ENCODE measurements at places on chromosomes 16 and 17. TPM values are rescaled to one million over a fixed set of nuclear protein-coding genes. Genes with fewer than 3 reads are reported as not detected.

The FNDC8 gene
- not detected for polyA plus RNA-seq

DNA sequence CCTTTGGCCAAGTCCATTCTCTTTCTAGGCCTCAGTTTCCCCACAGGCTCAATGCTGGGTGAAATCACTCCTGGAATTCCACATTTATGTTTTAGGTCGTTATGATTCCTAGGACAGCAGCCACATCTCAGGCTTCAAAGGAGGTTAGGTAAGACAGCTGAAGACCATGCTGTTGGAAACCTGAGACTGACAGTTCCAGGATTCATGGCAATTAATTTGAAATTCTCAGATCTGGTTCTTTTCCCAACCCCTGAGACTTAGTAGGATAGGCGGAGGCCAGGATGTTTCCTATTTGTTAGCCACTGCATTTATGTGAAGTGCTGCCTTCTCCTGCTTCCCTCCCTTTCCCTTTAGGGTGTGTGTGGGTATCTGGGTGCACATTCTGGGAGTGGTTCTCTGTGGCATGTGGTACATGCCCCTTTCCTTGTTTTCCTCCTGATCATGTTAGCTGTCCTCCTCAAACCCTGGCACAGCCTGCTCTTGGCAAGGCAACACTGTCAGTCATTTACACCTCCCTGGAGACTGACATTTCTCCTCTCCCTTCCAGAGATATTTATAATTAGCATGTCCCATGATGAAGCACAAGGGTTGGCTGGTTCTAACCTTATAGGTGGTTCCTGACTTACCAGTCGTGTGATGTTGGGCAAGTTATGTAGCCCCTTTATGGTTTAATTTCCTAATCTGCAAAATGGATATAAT lies 91.4 kb upstream of the SALL1 start:
- DNase-seq = no peak

The CSH2 gene
- polyA plus RNA-seq = not detected

The STX1B gene
- polyA plus RNA-seq = 2.7 TPM

DNA sequence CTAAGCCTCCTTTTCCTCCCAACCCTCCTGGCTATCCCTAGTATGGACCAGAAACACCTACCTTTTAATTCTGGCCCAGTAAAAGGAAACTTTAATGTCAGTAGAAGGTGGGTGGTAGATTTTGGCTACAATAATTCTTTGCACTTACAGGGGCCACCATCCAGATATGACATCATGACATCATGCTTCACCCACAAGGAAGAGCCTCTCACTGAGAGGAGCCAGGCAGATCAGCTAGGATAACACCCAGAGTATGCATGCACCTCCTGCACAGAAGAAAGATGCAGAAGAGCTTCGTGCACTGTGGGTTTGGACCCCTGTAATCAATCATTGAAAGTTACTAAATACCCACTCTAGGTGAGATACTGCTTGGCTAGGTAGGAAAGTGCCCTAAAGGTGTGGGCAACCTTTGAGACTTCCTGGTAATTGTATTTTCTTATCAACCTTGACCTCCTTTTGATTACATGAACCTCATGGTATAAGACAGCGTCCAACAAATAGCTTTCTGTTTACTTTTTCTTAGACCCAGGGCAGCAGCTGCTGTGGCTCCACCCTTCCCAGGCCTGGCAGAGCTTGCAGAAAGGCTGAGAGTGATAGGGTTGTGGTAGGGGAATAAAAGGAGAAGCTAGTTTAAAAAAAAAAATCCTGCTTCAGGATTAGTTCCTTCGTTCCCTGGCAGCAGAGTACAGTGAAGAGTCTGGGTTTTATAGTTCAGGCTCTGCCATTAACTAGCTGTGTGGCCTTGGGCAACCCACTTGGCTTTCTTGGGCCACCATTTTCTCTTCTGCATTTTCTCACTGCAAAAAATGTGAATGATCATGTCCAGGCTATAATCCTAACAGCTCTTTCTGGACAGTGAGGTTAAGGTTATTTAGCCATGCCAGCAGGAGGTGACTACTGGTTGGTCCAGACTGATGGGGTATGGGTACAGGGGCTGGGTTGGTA lies 6.2 kb downstream of the MAP3K14 start:
- DNase-seq = no peak

DNA sequence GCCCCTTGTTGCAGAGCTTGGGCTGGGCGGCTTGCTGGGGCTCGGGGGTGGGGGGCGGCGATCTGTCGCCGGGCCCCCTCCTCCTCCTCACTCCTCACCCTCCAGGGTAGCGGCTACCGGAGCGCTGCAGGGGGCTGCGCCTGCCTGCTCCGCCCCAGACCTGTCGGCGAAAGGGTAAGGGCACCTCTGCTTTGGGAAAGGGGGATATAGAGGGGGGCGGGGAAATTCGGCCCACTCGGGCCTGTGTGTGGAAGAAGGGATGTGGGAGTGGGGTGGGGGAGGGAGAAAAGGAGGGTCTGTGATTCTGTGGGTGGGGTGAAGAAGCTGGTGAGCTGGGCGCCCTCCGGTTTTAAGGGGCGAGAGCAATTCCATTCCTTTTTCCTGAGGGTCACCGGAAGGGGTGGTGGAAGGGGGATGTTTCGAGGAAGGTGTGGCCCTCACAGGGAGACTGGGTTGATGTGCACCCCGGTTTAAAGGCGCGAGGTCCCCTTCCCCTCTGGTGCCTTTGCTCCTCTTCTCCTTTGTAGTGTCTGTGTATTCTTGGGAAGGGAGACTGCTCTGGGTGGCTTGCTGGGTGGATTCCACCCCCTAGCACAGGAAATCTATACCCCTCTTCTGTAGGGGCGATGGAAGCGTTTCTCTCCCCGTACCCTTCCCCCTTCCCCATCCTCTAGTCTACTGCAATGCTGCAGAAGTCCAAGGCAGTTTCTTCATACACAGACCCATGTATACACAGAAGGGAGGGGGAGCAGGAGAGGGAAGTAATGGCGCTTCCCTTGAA lies 878 bp downstream of the TAOK1 start:
- peak; percentile 62 for DNase-seq

The UBE2O gene
- 9.7 TPM for polyA plus RNA-seq

GRCh38 chr17:74959826-74960515 lies 12.6 kb downstream of the HID1 start:
- no peak for DNase-seq

The SYCE1L gene
- 16.6 TPM for polyA plus RNA-seq

The CIBAR2 gene
- polyA plus RNA-seq = not detected

DNA sequence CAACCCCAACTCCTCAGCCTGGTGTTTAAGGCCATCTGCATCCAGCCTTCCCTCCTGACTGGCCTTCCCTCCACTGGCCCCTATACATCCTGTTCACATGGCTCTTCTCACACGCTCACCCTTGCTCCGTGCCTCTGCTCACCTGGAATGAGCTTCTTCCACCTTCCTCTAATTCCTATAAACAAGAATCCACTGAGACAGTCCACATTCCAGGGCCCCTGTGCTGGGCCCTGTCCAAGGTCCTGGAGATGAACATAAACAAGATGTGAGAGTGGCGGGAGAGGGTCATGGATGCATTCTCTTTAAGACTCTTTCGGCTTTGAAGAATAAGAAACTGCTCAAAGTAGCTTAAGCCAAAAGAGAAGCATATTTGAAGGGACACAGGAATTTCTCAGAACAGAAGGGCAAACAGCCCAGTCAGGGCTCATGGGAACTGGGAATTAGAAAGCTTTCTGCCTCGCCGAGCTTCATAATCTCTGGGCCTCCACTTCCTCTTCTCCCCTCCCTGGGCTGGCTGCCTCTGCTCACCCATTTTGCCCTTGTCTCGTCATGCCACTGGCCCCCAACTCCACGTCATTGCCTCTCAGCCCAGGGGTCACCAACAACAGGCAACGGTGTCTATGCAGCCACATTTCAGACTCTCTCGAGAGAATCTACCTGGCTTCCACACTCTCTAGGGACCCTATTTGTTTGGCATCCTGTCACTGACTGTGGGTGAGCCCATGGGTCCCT lies 13.5 kb downstream of the SPPL2C start:
- DNase-seq = peak; percentile 83

- no peak for DNase-seq
Measured at GRCh38 chr16:19936441-19936840, 51.8 kb upstream of the GPRC5B start.

- no peak for DNase-seq
Measured at GRCh38 chr17:21233581-21234347, 19.4 kb downstream of the NATD1 start.

The SAMD14 gene
- polyA plus RNA-seq = 3.1 TPM

DNA sequence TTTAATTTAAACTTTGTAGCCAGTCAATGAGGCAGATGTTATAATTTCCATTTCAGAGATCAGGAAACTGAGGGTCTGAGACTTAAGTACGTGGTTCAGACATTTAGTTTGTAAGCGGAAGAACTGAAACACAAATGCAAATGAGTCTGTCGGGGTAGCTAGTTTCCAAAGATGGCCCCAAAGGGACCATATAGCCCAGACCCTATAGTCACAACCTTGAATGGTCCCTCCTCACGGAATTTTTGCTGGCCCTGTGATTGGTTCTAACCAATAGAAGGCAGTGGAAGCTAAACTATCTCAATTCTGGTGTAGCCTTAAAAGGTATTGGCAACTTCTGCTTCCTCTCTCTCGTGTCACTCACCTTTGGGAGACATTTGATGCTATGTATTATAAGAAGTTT lies 7.5 kb upstream of the BCO1 start:
- no peak for DNase-seq

- no peak for DNase-seq
Measured at GRCh38 chr16:56865394-56866062, 521 bp downstream of the SLC12A3 start.

GRCh38 chr16:28326881-28327610 lies 34.7 kb downstream of the SBK1 start:
- peak; percentile 63 for DNase-seq

- DNase-seq = no peak
Measured at GRCh38 chr16:75584108-75584507, 17.9 kb downstream of the GABARAPL2 start.

The CLUH gene
- 54.4 TPM for polyA plus RNA-seq

- no peak for DNase-seq
Measured at GRCh38 chr16:71520550-71520949, 5.7 kb upstream of the CHST4 start.

DNA sequence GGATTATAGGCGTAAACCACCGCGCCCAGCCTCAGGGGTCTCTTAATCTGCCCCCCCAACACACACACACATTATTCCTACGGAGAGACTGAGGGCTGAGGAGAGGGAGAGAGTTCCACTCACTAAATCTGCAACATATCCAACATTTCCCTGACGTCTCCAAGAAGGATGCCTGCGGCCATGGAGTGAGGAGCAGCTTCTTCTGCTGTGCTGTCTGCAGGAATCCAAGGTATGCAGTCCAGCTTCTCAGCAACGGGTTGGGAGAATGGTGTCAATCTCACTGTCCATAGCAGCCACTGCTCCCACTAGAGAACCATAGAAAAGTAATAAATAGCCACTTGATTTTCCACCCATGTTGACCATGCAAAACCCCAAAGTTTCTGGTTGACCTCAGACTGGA lies 5.1 kb upstream of the PLXDC1 start:
- no peak for DNase-seq

DNA sequence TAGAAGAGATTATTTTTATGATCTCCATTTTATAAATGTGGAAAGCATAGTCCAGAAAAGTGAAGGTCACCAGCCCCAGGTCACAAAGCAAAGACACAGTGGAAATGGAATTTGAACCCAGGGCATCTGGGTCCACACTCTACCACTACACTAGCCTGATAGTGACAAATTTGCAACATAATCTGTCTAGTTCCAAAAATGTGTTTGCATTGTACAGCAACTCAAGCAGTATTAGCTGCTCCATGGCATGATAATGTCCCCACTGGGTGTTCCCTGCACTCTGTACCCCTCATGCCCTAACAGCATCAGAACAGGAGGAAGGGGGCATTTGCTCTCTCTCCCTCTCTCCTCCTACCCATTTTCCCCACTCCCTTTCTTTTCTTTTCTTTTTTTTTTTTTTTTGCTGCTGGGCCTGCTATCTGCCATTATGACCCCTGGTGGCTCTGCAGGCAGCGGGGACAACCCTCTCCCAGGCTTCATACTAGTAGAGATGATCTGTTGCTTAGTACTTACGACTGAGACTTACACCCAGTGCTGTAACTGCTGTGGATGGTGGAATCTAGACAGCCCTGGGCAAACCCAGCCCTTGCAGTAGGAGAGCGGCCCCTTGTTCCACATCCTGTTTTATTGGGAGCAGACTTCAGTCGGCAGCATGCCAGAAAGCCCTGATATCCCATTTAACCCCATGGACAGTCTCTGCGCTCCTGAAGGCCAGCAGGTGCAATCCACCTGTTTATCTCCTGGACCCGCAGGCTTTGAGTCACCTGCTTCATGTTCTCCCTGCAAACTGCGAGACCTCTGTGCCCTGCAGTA lies 306.3 kb downstream of the SOX9 start:
- peak; percentile 81 for DNase-seq

- DNase-seq = no peak
Measured at GRCh38 chr16:88781140-88782077, 3.6 kb downstream of the PIEZO1 start.

The SMIM5 gene
- polyA plus RNA-seq = 6.8 TPM

DNA sequence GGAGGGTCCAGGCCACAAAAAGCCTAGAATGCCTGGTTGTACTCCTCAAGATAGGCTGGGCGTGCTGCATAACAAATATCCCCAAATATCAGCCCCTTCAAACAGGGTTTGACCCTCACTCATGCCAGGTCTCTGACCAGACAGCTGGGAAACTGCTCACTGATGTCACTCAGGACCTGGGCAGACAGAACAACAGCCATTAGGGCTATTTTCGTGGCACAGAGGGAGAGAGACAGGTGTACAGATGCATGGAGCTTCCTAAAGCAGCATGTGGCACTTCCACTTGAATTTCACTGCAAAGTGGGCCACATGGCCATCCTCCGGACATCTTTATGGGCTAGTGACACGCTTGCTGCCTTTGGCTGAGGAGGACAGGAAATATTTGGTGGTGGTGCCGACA lies 73.1 kb downstream of the SREBF1 start:
- no peak for DNase-seq

- DNase-seq = no peak
Measured at GRCh38 chr16:71635632-71636031, 9.6 kb downstream of the MARVELD3 start.

DNA sequence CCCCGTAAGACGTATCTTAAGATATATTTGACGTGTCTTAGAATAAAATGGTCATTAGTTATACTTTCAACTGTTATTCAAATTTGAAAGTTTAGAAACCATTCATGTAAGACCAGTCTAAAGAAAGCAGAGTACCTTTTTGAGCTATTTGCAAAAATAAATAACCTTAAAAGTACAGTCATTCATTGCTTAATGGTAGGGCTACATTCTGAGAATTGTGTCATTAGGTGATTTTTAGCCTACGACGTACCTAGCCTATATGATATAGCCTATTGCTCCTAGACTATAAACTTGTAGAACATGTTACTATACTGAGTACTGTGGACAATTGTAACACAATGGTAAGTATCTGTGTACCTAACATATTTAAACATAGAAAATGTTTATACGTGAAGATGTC lies 139.2 kb downstream of the PHKB start:
- no peak for DNase-seq

The ZPBP2 gene
- not detected for polyA plus RNA-seq

- DNase-seq = no peak
Measured at GRCh38 chr16:71724320-71724751, at the start of gene PHLPP2. Gene PHLPP2 (minus strand): TSS chr16:71724701. CDS start chr16:71714795, 9,906 bp downstream.

The ZNF821 gene
- 20.6 TPM for polyA plus RNA-seq

The RASL10B gene
- polyA plus RNA-seq = 7.1 TPM

- DNase-seq = no peak
Measured at GRCh38 chr16:65037556-65037955, 84.3 kb downstream of the CDH11 start.
